ENCODE measurements at places on chromosomes 6 and 20.

GRCh38 chr20:37356387-37356786, 10.4 kb downstream of the SRC start:
- DNase-seq = no peak

DNA sequence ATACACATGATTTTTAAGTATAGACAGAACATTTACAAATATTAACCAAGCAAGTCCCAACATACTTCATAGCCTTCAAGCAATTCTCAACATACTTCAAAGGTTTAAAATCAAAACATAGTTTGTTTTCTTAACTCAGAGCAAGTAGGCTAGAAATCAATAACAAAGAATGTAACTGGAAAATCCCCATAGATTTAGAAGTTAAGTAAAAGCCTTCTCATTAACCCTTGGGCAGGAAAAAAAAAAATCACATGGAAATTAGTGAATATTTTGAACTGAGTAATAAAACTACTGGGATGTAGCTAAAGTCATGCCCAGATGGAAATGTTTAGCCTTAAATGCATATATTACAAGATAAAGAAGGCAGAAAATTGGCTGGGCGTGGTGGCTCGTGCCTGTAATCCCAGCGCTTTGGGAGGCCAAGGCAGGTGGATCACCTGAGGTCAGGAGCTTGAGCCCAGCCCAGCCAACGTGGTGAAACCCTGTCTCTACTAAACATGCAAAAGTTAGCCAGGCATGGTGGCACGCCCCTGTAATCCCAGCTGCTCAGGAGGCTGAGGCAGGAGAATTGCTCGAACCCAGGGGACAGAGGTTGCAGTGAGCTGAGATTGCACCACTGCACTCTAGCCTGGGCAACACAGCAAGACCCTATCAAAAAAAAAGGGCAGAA, 316.1 kb downstream of the TAF4 start:
- no peak for DNase-seq

DNA sequence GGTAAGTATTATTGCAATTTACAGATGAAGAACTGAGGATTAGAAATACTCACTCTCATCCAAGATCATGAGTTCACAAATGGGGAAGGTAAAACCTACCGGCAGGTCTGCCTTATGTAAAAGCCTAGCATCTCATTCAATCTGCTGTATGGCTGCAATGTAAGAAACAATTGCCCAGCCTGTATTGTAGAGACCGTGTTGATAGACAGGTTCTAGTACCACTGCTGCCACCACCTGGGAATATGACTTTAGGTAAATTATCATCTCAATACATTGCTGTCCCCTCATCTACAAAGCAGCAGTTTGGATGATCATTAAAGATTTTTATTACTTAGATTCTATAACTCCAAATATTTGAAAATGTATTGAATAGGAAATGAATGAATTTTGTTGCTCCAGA, 23.3 kb upstream of the ARHGAP18 start:
- no peak for DNase-seq

- no peak for DNase-seq
Measured at GRCh38 chr6:4327841-4328240, 192.5 kb upstream of the ECI2 start.

DNA sequence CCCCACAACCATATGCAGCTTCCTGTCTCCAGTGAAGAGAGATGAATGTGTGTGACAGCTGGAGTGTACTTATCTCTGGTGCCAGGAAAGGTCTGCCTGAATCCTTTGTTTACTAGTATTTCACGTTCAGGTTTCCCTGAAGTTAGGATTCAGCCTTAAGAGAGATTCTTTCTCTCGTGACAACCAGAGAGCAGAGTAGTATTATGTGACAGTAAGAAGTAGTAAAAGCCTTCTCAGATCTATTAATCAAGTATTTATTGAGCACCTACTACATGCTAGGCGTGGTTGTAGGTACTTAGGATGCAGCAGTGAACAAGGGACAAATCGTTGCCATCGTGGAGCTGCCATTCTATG, 949 bp downstream of the KIFC1 start:
- DNase-seq = no peak

DNA sequence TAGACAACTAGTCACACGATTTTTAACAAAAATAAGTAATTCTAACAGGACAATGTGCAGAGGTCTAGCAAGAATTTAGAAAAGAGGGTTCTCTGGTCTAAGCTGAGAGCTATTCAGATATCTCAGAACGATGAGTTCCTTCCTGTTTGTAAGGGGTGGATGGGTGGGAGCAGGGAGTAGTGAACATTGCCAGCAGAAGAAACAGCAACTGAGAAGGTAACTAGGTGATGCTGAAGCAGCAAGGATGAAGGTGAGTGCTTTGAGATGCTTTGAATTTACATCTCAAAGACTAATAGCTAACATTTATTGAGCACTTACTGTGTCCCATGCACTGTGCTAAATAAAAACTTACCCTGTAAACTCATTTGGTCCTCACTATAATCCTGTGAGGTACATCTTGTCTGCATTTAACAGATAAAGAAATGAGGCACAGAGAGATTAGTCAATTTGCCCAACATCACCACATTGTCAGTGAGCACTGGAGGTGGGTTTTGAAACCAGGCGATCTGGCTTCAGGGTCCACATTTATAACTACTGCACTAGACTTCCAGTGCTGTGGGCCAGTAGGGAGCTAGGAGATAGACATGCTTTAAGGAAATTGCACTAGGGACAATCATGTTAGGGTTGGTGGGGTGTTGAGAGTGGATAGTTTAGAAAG, 15.7 kb downstream of the BRD2 start:
- no peak for DNase-seq

DNA sequence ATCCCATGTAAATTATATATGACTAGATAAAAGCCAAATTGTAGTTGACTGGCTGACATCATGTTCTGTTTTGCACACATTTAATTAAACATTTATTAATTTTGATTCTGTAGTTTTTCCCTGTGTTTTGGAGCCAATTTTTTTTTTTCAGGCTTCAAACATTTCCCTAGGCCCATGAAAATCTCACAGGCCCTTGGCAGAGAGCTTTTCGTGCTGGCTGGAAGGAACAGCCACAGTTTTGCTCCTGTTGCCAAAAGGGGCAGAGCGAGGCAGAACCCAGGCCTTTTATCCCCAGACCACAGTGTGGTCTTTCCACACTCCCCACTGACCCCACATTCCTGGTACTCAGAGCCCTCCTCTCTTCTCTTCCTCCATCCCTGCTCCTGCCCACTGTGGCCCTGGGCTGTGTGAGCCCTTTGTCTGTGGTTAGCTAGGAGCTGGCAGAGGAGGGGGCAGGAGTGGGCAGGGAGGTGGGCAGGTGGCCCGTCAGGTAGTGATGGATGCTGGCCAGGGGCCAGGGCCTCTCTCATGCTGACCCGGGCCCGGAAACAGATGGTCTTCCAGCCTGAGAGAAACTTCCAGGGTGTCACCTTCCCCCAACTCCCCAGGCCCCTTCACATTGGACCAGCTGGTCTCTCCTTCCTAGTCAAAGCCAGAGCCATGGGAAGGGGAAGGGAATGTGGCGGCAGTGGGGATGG, 19.4 kb upstream of the CCM2L start:
- DNase-seq = no peak

- peak; percentile 19 for DNase-seq
Measured at GRCh38 chr6:28944412-28944865, 20.7 kb upstream of the TRIM27 start.

DNA sequence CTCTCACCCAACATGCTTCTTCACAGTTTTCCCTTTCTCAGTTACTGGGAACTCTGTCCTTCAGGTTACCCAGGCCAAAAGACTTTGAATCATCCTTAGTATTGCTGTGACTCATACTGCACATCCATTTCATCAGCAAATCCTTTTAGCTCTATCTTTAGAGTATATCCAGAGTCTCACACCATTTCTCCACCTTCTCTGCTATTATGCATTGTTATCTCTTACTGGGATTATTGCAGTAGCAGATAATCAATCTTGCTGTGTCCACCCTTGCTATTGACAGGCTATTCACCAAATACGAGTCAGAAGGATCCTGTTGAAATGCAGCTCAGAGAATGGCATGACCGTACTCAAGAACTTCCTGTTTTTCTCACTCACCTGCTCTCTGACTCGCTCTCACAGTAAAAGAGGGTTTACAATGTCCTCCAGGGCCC, 57.3 kb downstream of the BCKDHB start:
- DNase-seq = no peak

- peak; percentile 52 for DNase-seq
Measured at GRCh38 chr6:20319520-20320357, 81.9 kb upstream of the E2F3 start.

DNA sequence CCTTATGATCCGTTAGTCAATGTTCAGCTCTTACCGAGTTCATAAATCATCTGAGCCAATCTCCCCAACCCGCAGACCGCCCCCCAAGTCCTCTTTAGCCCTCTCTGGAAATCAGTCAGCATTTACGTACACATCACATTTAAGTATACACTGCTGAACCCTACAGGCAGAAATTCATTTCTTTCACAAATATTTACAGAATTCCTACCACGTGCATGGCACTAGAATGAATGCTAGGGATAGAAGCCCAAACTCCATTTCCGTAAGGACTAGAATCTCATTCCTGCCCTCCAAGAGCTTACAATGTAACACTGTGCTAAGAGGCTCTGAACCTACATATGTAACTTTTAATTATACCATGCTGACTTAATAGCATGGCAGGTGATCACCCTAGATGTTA, 1.8 kb downstream of the OSER1 start:
- DNase-seq = no peak

DNA sequence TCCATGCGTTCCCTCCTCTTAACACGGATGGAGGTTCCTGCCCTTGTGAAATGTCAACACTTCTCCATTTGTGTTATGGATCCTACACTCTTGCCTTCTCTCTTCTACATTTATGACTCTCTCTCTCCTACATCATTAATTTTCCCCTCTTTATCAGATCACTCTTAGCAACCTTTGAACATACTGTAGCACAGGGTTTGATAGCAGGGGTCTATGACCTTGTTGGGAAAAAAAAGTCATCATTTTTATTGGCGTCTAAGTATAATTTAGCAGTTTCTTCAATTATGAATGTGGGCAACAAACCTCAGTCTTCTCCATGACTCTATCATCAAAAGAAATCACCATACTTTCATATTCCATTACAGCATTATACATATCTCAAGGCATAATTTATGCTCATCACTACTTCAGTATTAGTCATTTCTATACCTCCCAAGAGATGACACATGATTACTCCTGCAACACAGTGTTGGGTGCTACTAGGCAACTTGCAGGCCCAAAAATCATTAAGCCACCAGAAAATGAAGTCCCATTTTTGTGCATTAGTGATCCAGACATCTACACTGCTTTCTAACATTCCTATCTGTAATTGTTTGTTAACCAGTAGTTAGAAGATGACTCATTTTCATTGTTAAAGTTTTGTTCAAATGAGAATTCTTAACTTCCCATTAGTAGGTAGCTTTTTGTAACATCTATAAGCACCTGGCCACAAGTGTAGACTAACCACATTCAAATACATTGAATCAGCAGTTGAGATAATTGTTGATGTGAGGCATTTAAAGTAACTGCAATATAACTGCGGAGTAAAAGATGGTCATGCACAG, 9.5 kb downstream of the CYP39A1 start:
- DNase-seq = no peak

GRCh38 chr6:135121434-135121833, 59.7 kb upstream of the MYB start:
- no peak for DNase-seq

DNA sequence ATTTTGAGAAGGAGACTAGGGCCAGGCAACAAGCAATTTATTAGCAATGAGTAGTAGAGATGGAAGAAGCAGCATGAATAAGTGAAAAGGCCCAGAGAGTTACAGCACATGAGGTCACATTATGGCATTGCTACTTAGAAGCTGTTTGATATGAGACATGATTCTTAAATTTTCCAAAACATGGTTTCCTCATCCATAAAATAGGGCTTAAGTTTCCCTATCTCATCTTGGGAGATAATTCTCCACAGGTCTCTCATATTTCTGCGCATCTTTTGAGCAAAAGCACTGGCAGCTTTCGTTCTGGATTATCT, 656.1 kb downstream of the EPHA7 start:
- DNase-seq = no peak

- no peak for DNase-seq
Measured at GRCh38 chr6:36934901-36935300, 19.6 kb upstream of the PI16 start.

DNA sequence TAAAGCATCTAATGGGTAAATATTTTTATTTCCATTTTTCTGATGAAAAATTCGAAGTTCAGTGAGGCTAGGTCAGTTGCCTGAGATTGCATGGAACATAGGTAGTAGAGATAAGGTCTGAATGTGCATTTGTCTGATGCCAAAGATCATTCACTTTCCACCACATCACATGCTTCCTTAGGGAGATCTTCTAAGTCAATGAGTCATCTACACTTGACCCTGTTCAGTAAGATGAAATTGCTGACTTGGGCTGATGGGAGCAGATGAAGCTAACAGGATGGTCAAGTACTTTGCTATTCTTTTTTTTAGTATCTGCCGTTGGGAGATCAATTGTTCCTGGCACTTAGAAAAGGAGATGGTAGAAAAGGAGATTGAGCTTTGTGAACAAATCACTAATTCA, 511.3 kb downstream of the PHF3 start:
- no peak for DNase-seq

GRCh38 chr6:166499350-166500163, 86.9 kb downstream of the RAMACL start:
- no peak for DNase-seq

- DNase-seq = no peak
Measured at GRCh38 chr6:100468016-100468622, 3.4 kb upstream of the SIM1 start.

GRCh38 chr6:158000530-158001307, 19.1 kb downstream of the SYNJ2 start:
- no peak for DNase-seq

GRCh38 chr6:125009578-125009977, 47.3 kb downstream of the RNF217 start:
- DNase-seq = no peak

GRCh38 chr6:528989-529388, 127.9 kb downstream of the HUS1B start:
- no peak for DNase-seq

GRCh38 chr6:105207524-105208269, 27.9 kb upstream of the POPDC3 start:
- DNase-seq = no peak

- no peak for DNase-seq
Measured at GRCh38 chr6:18186033-18186432, 30.8 kb downstream of the KDM1B start.

GRCh38 chr6:117548797-117549301, 53.5 kb downstream of the GOPC start:
- DNase-seq = no peak

GRCh38 chr20:63442100-63442493, 30.4 kb downstream of the KCNQ2 start:
- DNase-seq = peak; percentile 35

GRCh38 chr6:36958775-36959554, 4.4 kb downstream of the PI16 start:
- no peak for DNase-seq
